Upper lobe of right lung (tissue), 1 donor: ENCODE measurements at places on chromosomes 1 and 21. TPM values are rescaled to one million over a fixed set of nuclear protein-coding genes. Genes with fewer than 3 reads are reported as not detected.
A peak's percentile ranks its signal among the peaks of the same experiment; 100 is the strongest.

The SPRR4 gene
- total RNA-seq = not detected

The CA6 gene
- total RNA-seq = not detected

The DNAJC6 gene
- total RNA-seq = 6.6 TPM

The RHBG gene
- total RNA-seq = not detected

The OR2T33 gene
- not detected for total RNA-seq

The GABPA gene
- 27.8 TPM for total RNA-seq

The OR6P1 gene
- total RNA-seq = not detected

The PDZK1 gene
- 0.67 TPM for total RNA-seq

The DEPDC1 gene
- total RNA-seq = 0.17 TPM

The GBP1 gene
- 42.2 TPM for total RNA-seq

The GNG4 gene
- total RNA-seq = not detected

The ATP1A4 gene
- 0.96 TPM for total RNA-seq

DNA sequence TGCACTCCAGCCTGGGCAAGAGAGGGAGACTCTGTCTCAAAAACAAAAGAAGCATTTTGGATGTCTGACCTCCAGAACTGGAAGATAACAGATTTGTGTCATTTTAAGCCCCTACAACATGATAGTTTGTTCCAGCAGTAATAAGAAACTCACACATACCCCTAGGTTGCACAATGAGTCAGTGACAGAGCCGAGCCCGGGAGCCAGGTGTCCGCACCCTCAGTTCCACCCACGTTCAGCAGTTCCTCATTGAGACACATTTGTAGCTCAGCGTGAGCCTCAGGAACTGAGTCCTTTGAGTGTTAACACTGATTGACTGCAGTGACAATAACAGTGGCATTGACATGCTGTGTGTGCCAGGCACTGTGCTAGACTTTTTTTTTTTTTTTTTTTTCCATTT lies 19.8 kb downstream of the LRRC38 start:
- no peak overlapping the region for H3K27ac ChIP-seq
- peaks cover 10% of the 10 kb centered on the region for H3K27me3 ChIP-seq
- H3K4me3 ChIP-seq = no peak overlapping the region
- no peaks in the 10 kb centered on the region for H3K36me3 ChIP-seq
- no peaks in the 10 kb centered on the region for H3K4me1 ChIP-seq

DNA sequence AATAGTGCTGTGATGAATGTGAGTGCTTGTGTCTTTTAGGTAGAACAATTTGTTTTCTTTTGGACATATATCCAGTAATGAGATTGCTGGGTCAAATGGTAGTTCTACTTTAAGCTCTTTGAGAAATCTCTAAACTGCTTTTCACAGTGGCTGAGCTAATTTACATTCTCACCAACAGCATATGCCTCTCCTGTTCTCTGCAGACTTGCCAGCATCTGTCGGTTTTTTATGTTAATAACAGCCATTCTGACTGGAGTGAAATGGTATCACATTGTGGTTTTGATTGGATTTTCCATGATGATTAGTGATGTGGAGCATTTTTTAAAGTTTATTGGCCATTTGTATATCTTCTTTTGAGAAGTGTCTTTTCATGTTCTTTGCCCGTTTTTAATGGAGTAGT lies 647.3 kb upstream of the ADAMTS5 start:
- no peak overlapping the region for H3K27ac ChIP-seq
- H3K27me3 ChIP-seq = no peaks in the 10 kb centered on the region
- no peak for DNase-seq

DNA sequence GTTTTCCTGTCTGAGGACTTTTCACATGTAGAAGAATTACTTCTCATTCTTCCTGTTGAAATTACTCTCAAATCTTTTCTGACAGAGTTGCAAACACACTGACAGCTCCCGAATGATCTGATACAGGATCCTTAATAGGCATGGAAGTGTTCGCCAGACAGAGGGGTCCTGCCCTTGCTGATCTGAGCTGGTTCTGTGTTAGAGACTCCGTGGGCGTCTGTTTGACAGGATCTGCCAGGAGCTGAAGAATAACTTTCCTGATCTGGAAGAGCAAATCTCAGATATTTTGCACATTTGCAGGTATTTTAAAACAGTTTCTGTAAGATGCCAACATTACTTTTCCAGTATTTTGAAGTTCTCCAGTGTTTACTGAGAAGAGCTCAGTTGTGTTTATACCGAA lies 202.3 kb downstream of the DYRK1A start:
- DNase-seq = no peak
- no peak overlapping the region for H3K27ac ChIP-seq
- H3K27me3 ChIP-seq = no peaks in the 10 kb centered on the region
- peaks cover 12% of the 10 kb centered on the region for H3K4me1 ChIP-seq
- no peaks in the 10 kb centered on the region for H3K36me3 ChIP-seq

- no peaks in the 10 kb centered on the region for H3K27me3 ChIP-seq
- peak; percentile 88 for DNase-seq
- H3K27ac ChIP-seq = peak overlapping the region; percentile 67
- no peaks in the 10 kb centered on the region for H3K36me3 ChIP-seq
- H3K4me3 ChIP-seq = no peak overlapping the region
Observed at GRCh38 chr1:207848234-207848633, 62.7 kb downstream of the CD34 start.

DNA sequence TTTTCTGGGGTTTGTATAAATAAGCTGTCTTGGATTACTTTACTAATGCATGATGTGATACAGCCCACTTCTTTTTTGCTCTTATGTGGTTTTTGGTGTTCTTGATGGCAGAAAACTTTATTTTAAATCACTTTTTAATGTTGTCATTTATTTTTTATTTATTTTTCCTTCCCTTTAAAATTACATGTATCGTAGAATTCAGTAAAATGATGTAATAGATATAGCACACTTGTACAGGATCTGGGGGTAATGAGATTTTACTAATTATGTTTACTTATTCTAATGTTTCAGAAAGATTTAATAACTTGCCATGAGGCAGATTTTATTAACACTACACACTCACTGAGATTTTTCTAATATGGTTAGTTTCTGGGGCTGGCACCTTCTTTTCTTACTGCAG lies 701 bp upstream of the B3GALT2 start:
- H3K4me3 ChIP-seq = no peak overlapping the region
- peaks cover 41% of the 10 kb centered on the region for H3K4me1 ChIP-seq
- H3K36me3 ChIP-seq = no peaks in the 10 kb centered on the region
- peak overlapping the region; percentile 44 for H3K27ac ChIP-seq

- DNase-seq = peak; percentile 89
- peak overlapping the region; percentile 84 for H3K27ac ChIP-seq
- no peaks in the 10 kb centered on the region for H3K36me3 ChIP-seq
Observed at GRCh38 chr21:45439161-45439872, 34.4 kb downstream of the COL18A1 start.

DNA sequence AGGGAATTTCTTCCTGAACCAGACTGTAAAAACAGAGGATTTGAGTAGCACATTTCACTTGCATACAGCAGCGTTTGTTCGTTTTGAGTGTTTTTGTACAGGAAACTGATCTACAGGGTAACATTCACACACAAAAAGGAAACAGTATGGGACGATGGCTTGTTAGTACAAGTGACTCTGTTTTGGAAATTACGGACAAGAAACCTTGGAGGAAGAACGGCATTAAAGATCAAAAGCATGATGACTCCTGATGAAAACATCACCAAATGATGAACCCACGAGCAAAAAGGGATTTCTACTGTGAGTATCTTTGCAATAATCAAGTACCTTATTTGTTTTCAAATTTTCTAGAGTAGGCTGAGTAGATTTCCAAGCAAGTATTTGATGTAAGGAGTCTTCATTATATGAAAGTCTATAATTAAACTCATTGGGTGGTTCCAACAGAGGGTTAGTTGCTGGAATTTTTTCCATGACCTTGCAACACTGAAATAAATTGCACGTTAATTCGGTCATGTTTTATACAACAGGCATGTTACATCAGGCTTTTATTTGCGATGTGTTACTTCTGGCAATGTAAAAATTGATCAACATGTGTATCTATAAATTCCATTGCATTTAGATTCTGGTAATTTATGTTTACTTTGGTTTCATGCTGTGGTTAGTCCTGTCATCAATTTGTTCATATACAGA lies 76.7 kb upstream of the KCNK2 start:
- DNase-seq = no peak
- H3K27ac ChIP-seq = no peak overlapping the region
- no peaks in the 10 kb centered on the region for H3K27me3 ChIP-seq
- H3K4me1 ChIP-seq = no peaks in the 10 kb centered on the region
- no peaks in the 10 kb centered on the region for H3K36me3 ChIP-seq
- no peak overlapping the region for H3K4me3 ChIP-seq

GRCh38 chr1:20386323-20387081 lies 95.8 kb downstream of the VWA5B1 start:
- DNase-seq = no peak
- no peak overlapping the region for H3K4me3 ChIP-seq
- H3K27me3 ChIP-seq = peaks cover 32% of the 10 kb centered on the region
- no peaks in the 10 kb centered on the region for H3K36me3 ChIP-seq
- H3K4me1 ChIP-seq = no peaks in the 10 kb centered on the region

GRCh38 chr1:56278061-56278460 lies 301.3 kb downstream of the PLPP3 start:
- H3K4me1 ChIP-seq = no peaks in the 10 kb centered on the region
- H3K27me3 ChIP-seq = no peaks in the 10 kb centered on the region
- no peak overlapping the region for H3K27ac ChIP-seq
- H3K4me3 ChIP-seq = no peak overlapping the region
- H3K36me3 ChIP-seq = no peaks in the 10 kb centered on the region

GRCh38 chr1:154386643-154387352 lies 18.3 kb upstream of the IL6R start:
- peaks cover 11% of the 10 kb centered on the region for H3K4me1 ChIP-seq
- DNase-seq = peak; percentile 52
- no peak overlapping the region for H3K4me3 ChIP-seq

- H3K27me3 ChIP-seq = peaks cover 69% of the 10 kb centered on the region
- no peak overlapping the region for H3K27ac ChIP-seq
- no peaks in the 10 kb centered on the region for H3K4me1 ChIP-seq
- peak; percentile 80 for DNase-seq
Observed at GRCh38 chr1:143698016-143698415, 273.8 kb downstream of the FAM72C start.

- H3K27ac ChIP-seq = no peak overlapping the region
- H3K4me1 ChIP-seq = no peaks in the 10 kb centered on the region
- no peaks in the 10 kb centered on the region for H3K36me3 ChIP-seq
- H3K27me3 ChIP-seq = peaks cover 6% of the 10 kb centered on the region
Observed at GRCh38 chr1:29756085-29756484, 519.8 kb downstream of the PTPRU start.

DNA sequence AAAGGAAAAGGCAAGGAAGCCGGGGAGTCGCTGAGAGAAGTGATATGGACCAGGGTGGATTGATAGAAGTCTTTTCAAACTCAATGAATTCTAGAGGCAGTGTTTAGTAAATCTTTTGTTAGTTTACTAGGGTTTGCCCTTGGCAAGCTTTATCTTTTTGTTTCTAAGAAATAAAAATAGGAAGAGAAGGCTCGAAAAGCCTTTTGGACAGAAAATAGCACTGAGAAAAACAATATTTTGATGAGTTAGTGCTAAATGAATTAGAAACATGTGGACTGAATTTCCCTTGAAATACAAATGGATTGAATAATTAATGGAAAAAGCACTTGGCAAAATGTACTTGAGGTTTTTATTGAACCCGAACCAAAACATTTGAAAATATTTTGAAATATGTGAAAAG lies 121.8 kb upstream of the SPAG17 start:
- no peaks in the 10 kb centered on the region for H3K4me1 ChIP-seq
- no peak overlapping the region for H3K4me3 ChIP-seq
- H3K36me3 ChIP-seq = no peaks in the 10 kb centered on the region
- DNase-seq = no peak
- H3K27ac ChIP-seq = no peak overlapping the region

GRCh38 chr1:9275567-9276034 lies 17.1 kb upstream of the SPSB1 start:
- H3K27ac ChIP-seq = no peak overlapping the region
- DNase-seq = peak; percentile 87
- no peaks in the 10 kb centered on the region for H3K27me3 ChIP-seq
- peaks cover 10% of the 10 kb centered on the region for H3K4me1 ChIP-seq

GRCh38 chr1:54221867-54222484 lies 22.0 kb downstream of the MRPL37 start:
- DNase-seq = no peak
- H3K27me3 ChIP-seq = no peaks in the 10 kb centered on the region
- H3K4me3 ChIP-seq = no peak overlapping the region
- peaks cover 23% of the 10 kb centered on the region for H3K36me3 ChIP-seq
- H3K27ac ChIP-seq = no peak overlapping the region

DNA sequence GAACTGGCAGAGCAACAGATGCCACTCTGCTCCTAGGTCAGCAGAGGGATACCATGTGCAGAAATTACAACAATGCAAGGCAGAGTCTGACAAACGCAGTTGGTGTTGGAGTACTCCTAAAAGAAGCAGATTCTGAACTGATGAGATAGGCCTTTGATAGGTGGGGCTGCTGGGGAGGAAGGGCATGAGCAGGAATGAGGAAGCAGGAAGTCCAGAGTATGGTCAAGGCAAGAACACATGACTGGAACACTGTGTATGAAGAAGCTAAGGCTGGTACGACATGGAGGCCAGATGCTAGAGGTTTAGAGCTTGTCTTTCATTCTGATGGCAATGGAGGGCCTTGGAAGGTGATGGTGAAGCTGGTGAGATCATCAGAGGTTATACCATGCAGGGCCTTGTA lies 11.5 kb upstream of the THRAP3 start:
- H3K4me3 ChIP-seq = no peak overlapping the region
- H3K27ac ChIP-seq = no peak overlapping the region
- DNase-seq = no peak
- H3K4me1 ChIP-seq = peaks cover 4% of the 10 kb centered on the region
- H3K27me3 ChIP-seq = no peaks in the 10 kb centered on the region

DNA sequence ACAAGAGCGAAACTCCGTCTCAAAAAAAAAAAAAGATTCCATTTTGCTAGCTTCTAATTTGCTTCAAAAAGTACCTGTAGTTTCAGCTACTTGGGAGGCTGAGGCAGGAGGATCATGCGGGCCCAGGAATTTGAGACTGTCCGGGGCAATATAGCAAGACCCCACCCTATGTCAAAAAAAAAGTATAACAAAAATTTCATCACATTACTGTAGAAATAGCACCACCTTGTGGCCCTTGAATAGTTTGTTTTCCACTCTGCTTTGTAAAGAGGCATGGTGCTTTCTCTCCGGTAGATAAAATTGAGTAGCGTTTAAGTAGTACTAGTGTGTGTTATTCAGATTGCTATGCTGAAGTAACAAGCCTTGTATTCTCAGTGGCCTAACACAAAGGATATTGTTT lies 18.2 kb upstream of the MSTO1 start:
- H3K4me3 ChIP-seq = no peak overlapping the region
- no peak for DNase-seq
- H3K36me3 ChIP-seq = no peaks in the 10 kb centered on the region
- peaks cover 4% of the 10 kb centered on the region for H3K4me1 ChIP-seq
- no peaks in the 10 kb centered on the region for H3K27me3 ChIP-seq

- no peak overlapping the region for H3K4me3 ChIP-seq
- H3K4me1 ChIP-seq = no peaks in the 10 kb centered on the region
Observed at GRCh38 chr1:7583291-7584096, 187.6 kb upstream of the VAMP3 start.
